Renal cortex interstitium (tissue), 15 donors: ENCODE measurements at places on chromosomes 6 and 20.

GRCh38 chr20:5836569-5836968, 86.4 kb downstream of the SHLD1 start:
- DNase-seq, result no peak

DNA sequence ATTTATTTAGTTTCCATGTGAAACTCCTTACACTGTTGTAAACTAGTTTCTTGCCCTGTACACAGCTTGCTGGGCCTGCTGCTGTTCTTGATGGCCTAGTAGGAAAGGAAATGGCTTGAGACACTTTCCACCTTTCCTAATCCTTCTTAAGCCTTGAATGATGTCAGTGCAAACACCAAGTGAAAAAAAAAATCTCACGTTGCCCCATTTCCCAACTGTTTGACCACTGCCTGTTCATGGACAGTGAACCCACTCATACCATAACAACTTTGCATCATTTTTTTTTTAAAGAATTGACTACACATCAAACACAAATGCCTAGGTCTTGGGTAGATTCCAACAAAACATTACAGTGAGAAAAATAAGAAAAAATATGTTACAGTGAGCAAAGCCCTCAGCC, 653.6 kb upstream of the FLRT3 start:
- DNase-seq, result no peak

GRCh38 chr6:25166955-25167748, 112.0 kb upstream of the CARMIL1 start:
- DNase-seq, result no peak

GRCh38 chr6:78999737-79000136, 78.3 kb downstream of the PHIP start:
- no peak for DNase-seq

DNA sequence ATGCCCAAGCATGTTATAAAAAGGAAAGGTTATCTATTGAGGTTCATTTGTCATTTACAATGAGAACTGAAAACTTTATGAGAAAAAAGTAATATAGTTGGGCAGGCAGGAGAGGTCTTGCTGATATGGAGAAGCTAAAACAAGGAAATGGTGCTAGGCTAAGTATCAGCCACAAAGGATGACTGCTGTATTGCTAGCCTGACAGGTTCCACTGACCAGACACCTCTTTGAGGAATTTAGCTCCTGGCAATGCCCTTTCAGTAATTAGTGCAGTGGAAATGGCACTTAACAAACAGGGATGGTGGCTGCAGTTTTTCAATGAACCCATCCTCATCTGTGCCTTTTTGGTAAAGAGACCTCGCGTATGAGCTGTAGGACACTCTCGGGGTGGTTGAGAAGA, 284.4 kb downstream of the ZFAND3 start:
- no peak for DNase-seq

DNA sequence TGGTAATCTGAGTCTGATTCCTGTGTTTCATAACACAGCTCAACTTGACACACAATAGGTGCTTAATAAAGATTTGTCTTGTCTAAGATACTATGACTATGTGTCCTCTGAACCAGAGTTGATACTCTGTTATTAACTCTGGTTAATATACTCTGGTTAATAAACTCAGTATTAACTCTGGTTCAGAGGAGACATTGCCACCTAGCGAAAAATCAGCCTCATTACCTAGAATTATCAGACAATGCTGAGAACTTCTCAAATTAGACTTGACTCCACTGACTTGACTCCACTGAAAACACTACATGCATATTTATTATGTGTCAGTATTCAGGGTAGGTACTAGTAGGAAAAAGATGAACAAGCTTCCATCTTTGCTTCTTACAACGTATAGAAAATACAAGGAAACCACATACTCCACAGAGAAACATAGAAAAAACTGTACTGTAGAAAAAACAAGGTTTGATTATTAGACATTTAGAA, 73.9 kb downstream of the AHI1 start:
- peak; percentile 7 for DNase-seq

DNA sequence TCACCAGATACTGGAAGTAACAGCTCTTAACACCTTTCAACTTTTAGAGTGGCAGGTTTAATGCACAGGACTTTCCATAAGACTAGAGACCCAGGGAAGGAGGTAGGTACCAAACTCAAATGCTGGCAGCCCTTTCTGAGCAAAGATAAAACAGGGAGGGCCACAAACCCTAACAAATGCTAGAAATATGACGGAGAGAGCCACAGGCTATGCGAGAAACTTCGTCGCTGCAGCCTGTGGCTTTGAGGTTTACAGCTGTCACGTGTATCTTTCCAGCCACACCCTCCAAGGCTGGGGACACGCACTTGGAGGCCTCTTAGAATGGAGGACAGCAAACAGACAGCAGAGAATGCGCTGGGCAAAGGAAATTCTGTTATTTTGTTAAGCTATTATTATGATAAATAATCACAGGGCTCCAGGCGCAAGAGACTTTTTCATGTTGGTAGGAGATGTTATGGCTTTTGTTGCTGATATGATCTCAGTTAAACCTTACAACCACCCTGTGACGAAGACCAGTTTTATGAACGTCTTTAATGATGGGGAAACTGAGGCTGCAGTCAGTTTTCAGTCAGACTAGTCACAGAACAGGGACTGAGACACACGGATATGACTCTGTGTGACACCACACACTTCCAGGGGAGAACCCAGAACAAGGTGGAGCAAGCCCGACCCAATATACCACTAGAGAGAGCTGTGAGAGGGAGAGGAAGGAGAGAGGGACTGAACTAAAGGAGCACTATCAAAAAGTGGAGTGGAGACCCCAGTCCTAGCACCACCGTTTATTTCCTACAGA, 2.0 kb downstream of the TRAM2 start:
- no peak for DNase-seq

DNA sequence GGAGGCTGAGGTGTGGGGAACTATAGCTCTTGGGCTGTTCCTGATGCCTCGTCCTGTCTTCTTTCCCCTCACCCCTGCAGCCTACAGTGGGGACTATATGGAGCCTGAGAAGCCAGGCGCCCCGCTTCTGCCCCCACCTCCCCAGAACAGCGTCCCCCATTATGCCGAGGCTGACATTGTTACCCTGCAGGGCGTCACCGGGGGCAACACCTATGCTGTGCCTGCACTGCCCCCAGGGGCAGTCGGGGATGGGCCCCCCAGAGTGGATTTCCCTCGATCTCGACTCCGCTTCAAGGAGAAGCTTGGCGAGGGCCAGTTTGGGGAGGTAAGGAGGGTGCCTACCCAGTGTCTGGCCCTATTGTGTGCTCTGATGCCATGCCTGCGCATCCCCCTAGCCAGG, 11.5 kb upstream of the GTF2H4 start:
- DNase-seq, result no peak

GRCh38 chr20:16451982-16452381, 121.3 kb downstream of the KIF16B start:
- DNase-seq, result no peak

DNA sequence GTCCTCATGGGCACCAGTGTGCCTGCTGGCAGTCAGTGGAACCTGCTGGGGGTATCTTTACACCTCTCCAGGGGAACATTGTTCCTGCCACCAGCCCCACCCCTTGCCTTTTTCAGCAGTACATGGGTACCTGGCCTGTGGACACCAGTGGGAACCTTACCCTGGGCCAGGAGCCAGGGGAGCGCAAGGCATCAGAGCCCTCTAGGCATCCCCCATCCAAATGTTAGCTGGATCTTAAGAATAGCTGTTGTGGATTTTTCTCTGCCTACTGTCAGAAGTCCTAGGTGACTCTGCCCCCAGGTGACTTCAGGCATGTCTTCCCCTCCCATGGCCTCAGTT, 38.8 kb upstream of the ID1 start:
- no peak for DNase-seq

DNA sequence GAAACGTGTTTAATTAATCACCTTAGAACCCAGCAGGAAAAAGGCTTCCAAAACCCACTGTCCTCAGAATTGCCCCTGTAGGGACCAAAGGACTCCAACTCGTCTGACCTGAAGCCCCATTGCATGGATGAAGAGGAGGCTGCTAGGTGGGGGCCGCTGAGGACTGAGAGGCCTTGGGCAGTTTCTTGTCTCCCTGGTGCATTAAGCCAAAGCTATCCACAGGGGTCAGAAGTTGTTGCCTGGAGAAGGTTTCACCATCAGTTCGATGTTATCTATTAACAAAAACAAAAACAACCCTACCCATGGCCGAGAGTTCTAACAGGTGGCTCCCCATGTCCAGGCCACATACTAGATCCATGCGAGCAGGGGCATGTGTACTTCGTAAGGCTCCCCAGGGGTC, 120.9 kb upstream of the CD93 start:
- no peak for DNase-seq

GRCh38 chr6:110628330-110628729, 151.9 kb upstream of the SLC22A16 start:
- no peak for DNase-seq

- DNase-seq, result no peak
These were observed 271.2 kb upstream of the THEMIS start for GRCh38 chr6:128172081-128172480.
